ENCODE measurements at places on chromosomes 16 and 17.

DNA sequence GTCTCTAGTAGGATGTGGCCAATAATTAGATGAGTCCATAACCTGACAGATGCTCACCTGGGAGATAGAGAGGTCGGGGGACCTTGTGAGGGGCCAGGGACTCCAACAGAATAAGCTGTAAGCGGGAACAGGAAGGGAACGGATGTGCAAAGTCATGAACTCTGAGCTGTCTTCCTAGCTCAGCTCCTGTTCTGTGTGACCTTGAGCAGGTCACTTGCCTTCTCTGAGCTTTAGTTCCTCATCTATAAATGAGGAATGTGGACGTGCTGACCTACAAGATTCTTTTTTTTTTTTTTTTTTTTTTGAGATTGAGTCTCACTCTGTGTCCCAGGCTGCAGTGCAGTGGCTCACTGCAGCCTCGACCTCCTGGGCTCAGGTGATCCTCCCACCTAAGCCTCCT lies 58.9 kb downstream of the AKAP1 start:
- DNase-seq, result no peak

- peak; percentile 71 for DNase-seq
These were observed at the start of gene HYDIN for GRCh38 chr16:71230122-71230845. Gene HYDIN (minus strand): TSS chr16:71230722. CDS start chr16:71186895, 43,827 bp downstream.

- no peak for DNase-seq
These were observed at the start of gene PRCD for GRCh38 chr17:76539631-76540271. Gene PRCD (plus strand): TSS chr17:76540044. CDS start chr17:76540142, 98 bp downstream.

DNA sequence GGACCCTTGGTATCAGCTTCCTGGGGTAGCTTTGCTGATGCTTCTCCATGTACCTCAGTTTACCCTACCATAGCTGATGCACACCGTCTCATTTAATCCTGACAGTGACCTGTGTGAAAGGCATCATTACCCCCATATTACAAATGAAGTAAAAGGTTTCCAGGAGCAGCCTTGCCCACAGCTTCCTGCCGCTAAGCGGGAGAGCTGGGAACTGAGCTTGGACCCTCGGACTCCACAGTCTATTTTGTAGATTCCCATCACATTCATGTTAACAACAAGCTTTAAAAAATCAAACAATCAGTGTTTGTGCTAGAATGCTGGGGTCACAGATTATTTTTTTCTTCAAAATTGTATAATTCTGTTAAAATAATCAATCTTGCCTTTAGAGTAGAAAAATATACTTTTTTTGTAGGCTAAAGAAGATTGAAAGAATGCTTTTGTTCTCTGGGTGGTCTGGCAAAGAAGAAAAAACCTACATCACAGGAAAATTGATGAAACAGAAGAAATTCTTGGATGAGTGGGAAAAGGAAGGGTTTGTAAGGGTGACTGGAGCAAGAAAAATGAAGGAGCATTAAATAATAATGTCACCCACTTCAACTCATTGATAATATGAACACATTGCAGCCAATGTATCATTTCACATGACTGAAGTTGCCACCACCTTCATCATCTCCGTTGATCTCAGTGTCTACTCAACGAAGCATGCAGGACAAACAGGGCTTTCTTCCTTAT lies 9.5 kb upstream of the USP10 start:
- DNase-seq, result no peak

GRCh38 chr17:73291260-73291801 lies 20.5 kb downstream of the CDC42EP4 start:
- DNase-seq, result no peak

- peak; percentile 3 for DNase-seq
These were observed 38.1 kb downstream of the CDRT15 start for GRCh38 chr17:14198575-14198974.

GRCh38 chr16:57604177-57604576 lies 24.3 kb upstream of the ADGRG1 start:
- DNase-seq, result no peak

DNA sequence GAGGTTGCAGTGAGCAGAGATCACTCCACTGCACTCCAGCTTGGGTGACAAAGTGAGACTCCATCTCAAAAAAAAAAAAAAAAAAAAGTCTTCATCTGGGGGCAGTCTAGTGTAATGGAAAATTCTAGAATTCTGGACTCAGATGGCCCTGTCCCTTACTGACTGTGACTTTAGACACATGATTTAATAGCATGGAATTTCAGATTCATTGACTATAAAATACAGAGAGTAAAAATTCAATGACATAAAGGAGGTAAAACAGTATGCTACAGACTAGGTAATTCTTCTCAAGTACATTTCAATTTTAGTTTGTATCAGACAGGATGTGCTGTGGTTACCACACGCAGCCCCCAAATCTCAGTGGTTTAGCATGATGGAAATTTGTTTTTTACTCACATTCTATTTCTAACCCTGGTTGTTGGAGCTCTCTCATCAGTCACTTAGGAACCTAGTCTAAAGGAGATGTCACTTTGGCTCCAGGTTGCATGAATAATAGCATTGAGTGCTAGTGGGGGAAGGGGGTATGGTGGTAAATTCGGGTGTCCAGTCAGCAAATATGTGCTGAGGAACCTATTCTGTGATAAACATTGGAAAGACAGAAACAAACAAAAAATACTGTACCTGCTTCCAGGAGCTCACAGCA lies 444.0 kb downstream of the XYLT1 start:
- DNase-seq, result no peak

GRCh38 chr17:69523244-69523861 lies 108.9 kb downstream of the MAP2K6 start:
- peak; percentile 41 for DNase-seq

- DNase-seq, result no peak
These were observed 392.5 kb downstream of the HS3ST3B1 start for GRCh38 chr17:14693382-14693781.

DNA sequence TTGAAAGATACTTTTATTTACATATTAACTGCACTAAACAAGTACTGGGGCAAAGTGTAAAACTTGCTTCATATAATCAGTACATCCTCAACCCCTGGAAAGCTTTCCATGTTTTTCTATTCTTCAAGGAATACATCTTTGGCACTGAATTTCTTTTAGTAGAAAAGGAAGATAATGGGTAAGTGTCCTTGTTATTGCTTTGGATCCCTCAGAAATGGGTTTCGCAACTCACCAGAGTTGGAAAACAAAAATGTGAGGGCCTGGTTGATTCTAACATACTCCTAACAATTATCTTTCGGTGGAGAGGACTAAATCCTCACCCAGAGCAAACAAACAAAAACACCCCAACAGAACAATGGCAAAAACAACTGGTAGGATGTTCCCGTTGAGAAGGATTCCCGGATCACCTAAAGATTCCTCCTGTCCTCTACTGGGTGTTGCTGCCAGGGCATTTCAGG lies 120.4 kb downstream of the PARN start:
- DNase-seq, result no peak

DNA sequence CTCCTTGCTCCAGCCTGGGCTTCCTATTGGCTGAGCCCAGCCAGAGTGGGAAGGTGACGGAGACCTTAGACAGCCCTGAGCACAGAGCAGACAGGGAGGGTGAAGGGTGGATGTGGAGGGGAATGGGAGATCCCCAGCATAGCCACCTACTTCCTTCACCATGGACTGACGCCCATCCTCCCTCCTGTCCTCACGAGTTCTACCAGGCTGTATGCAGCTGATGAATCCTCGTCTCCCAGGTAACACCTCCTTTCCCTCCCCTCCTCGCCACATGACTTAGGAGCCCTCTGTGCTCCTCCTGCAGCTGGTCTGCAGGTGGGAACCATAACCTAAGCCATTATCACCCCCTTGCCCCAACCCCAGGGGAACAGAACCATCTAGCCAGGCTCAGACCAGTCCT lies 9.0 kb upstream of the CRHR1 start:
- peak; percentile 79 for DNase-seq

- DNase-seq, result peak; percentile 35
These were observed 1324.9 kb upstream of the CDH8 start for GRCh38 chr16:63361032-63361624.

DNA sequence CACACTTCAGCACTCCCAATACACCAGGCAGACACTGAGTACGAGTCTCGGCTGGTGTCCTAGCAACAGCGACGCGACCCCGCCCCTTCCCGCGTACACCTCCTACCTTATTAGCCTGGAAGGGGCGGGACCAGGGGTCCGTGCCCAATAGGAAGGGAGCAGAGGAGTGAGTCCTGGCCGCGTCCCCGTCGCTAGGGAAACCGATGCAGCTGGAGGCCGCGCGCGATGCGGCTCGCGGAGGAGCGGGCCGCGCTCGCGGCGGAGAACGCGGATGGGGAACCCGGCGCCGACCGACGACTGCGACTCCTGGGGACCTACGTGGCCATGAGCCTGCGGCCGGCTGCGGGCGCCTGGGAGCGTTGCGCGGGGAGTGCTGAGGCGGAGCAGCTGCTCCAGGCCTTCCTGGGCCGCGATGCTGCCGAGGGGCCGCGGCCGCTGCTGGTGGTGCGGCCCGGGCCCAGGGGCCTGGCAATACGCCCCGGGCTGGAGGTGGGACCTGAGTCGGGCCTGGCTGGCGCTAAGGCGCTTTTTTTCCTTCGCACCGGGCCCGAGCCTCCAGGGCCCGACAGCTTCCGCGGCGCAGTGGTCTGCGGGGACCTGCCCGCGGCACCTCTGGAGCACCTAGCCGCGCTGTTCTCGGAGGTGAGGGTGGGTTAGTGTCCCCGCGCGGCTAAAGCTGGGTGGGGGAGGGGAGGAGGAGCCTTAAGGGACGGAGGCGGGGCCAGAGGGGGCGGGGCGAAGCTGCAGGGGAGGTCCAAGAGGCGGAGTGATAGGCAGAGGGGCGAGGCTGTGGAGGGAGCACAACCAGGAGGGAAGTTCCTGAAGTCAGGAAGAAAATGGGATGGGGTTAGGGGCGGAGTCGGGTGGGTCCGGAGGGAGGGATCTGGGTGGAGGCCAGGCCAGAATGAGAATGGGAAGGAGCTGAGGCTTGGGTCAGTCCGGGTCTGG lies at the start of gene DNAH9:
DNAH9 (plus strand) TSS at position 197 of the 948 bp plus-strand sequence; CDS start at position 226, 29 bp downstream.
- peak; percentile 58 for DNase-seq

DNA sequence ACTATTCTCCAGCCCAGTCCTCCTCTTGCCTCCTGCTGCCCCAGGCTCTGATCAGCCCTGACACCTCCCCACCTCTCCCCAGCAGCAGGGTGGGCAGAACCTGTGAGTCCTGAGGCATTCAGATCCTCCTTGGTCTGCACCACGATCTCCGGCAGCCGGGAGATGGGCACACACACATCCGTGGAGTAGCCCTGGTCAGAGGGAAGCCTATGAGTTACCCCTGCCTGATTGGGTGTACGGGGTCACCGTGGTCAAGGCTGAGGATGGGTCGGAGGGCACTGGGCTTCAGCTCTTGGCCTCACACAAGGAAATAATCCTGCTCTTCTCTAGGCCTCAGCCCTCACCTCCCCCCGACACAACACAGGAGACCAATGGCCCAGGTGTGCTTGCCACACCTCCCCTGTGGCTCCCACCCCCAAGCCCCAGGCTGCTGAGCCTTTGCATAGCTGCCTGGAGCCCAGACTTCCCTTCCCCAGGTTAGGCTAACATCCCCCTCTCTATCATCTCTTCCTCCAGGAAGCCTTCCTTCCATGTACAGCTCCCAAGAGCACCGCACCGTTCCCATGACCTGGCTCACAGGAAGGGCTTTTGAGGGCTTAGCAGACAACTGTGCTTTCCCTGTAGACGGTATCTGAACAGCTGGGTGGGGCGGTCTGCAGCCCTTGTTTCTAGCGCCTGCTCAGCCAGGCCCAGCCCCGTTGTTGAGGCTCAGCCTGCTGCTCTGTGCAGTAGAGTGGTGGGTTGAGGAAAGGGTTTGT lies 3.7 kb downstream of the LDHD start:
- no peak for DNase-seq

- no peak for DNase-seq
These were observed 20.4 kb upstream of the SCIMP start for GRCh38 chr17:5254903-5255521.

GRCh38 chr17:80639658-80640057 lies 95.0 kb downstream of the RPTOR start:
- no peak for DNase-seq

DNA sequence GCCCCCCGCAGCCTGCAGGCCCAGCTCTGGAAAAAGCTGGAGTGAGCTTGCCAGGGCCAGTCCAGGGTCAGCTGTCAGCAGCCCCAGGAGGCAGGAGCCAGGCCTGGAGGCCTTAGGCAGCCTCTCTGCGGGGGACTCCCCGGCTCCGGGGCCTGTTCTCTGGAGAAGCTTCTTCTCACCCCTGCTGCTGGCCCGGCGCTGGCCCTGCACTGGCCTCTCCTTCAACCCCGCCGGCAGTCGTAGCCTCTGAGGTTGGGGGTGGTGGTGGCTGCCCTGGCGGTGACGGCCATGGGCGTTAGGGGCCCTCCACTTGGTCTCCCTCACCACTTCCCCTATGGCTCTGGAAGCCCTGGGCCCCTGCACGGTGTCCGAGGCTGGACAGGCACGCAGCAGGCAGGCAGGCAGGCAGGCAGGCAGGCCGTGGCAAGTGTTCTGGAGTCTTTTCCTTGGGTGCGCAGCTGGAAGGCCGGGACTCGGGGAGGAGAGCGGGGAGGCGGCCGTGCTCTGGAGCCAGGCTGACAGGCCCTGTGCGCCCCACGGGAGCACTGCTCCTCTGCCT lies 2.1 kb downstream of the FOXF1 start:
- DNase-seq, result no peak

GRCh38 chr16:19831678-19832077 lies 53.0 kb downstream of the GPRC5B start:
- no peak for DNase-seq

DNA sequence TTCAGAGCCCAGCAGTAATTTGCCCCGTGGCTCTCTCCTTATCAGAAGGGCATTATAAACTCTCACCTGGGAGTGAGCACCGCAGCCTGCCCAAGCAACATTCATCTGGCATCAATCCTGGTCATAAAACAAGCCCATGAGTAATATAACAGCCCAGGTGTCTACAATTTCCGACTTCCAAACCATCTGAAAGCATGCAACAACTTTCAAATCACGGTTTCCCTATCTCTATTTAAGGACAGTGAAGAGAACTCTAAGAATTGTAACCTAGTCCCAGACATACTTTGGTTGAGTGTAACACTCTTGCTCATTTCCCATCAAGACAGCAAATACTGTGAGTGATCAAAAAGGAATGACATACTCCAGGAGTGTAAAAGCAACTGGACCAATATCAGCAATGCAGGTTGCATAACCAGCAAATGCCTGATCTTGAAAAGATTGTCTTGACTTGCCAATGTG lies 487.4 kb upstream of the SOX9 start:
- DNase-seq, result no peak

GRCh38 chr17:56876766-56877179 lies 37.1 kb downstream of the TRIM25 start:
- no peak for DNase-seq

GRCh38 chr17:77354670-77355455 lies 214.1 kb downstream of the SEC14L1 start:
- DNase-seq, result no peak

GRCh38 chr17:79923974-79924638 lies 84.9 kb upstream of the CBX4 start:
- no peak for DNase-seq

All from NCI-H2081 (cell line).